ENCODE measurements at places on chromosomes 5 and 9.
A peak's percentile ranks its signal among the peaks of the same experiment; 100 is the strongest.

DNA sequence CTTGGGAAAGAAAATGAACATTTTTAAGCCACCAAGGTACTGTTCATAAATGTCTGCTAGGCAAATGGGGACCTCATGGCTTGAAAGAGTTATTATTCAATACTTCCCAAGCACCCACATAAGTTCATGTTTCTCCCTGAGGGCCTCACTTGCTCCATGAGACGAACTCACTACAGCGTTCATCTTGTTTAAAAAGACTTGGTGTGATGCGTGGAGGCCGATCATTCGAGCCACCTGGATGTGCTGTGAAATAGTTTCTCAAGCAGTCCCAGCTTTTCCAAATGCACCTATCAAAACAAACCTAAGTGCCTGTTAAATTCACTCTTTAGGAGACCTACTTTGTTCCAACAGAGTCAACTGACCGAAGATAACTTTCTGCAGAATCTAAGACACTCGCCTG lies 103.2 kb downstream of the LHFPL2 start:
- no peak overlapping the region for H3K27ac ChIP-seq
- no peak for DNase-seq
- H3K27me3 ChIP-seq, result no peaks in the 10 kb centered on the region
- peaks cover 18% of the 10 kb centered on the region for H3K36me3 ChIP-seq

- peaks cover 10% of the 10 kb centered on the region for H3K4me1 ChIP-seq
- no peak overlapping the region for H3K4me3 ChIP-seq
- H3K27me3 ChIP-seq, result no peaks in the 10 kb centered on the region
- no peak overlapping the region for H3K27ac ChIP-seq
- no peaks in the 10 kb centered on the region for H3K36me3 ChIP-seq
These were observed 11.5 kb downstream of the SMIM3 start for GRCh38 chr5:150789943-150790611.

- DNase-seq, result no peak
- H3K4me1 ChIP-seq, result peaks cover 17% of the 10 kb centered on the region
- H3K36me3 ChIP-seq, result peaks cover 4% of the 10 kb centered on the region
- no peak overlapping the region for H3K27ac ChIP-seq
- no peak overlapping the region for H3K4me3 ChIP-seq
These were observed 136.9 kb downstream of the PCSK5 start for GRCh38 chr9:76027416-76027815.

GRCh38 chr9:81032831-81033230 lies 656.5 kb downstream of the TLE1 start:
- no peak for DNase-seq
- no peak overlapping the region for H3K4me3 ChIP-seq
- no peaks in the 10 kb centered on the region for H3K36me3 ChIP-seq
- H3K27ac ChIP-seq, result no peak overlapping the region
- H3K27me3 ChIP-seq, result peaks cover 2% of the 10 kb centered on the region

- no peaks in the 10 kb centered on the region for H3K4me1 ChIP-seq
- H3K4me3 ChIP-seq, result no peak overlapping the region
- H3K27ac ChIP-seq, result no peak overlapping the region
- DNase-seq, result no peak
- no peaks in the 10 kb centered on the region for H3K36me3 ChIP-seq
- no peaks in the 10 kb centered on the region for H3K27me3 ChIP-seq
These were observed 346.9 kb downstream of the DEPDC1B start for GRCh38 chr5:60352992-60353599.

- no peak overlapping the region for H3K27ac ChIP-seq
- H3K36me3 ChIP-seq, result peaks cover 2% of the 10 kb centered on the region
- H3K4me1 ChIP-seq, result peaks cover 6% of the 10 kb centered on the region
- no peak for DNase-seq
- peaks cover 1% of the 10 kb centered on the region for H3K27me3 ChIP-seq
These were observed 77.3 kb upstream of the LARP1 start for GRCh38 chr5:154677921-154678320.

- no peak overlapping the region for H3K27ac ChIP-seq
- no peak overlapping the region for H3K4me3 ChIP-seq
- no peaks in the 10 kb centered on the region for H3K27me3 ChIP-seq
- H3K4me1 ChIP-seq, result peaks cover 3% of the 10 kb centered on the region
These were observed 105.2 kb downstream of the RASEF start for GRCh38 chr9:82957529-82958379.

- peaks cover 31% of the 10 kb centered on the region for H3K4me1 ChIP-seq
- no peaks in the 10 kb centered on the region for H3K36me3 ChIP-seq
- H3K27me3 ChIP-seq, result peaks cover 11% of the 10 kb centered on the region
- peak; percentile 68 for DNase-seq
- H3K4me3 ChIP-seq, result no peak overlapping the region
- H3K27ac ChIP-seq, result peak overlapping the region; percentile 34
These were observed 127.8 kb downstream of the KCNIP1 start for GRCh38 chr5:170631466-170632195.

DNA sequence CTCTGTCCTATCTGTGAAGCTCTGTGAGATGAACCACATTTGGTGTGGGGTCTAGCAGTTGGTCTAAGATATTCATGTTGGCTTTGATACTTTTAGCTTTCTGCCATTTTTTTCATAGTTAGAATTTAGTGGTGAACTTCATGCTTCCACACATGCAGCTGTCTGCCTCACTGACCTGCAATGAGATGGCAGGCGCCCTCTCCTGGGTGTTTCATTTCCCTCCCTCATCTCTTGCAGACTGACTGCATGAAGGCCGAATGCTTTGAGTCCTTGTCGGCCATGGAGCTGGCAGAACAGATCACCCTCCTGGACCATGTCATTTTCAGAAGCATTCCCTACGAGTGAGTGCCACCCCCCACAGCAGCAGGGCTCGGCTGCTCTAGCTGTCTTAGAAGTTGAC lies 26.1 kb upstream of the CKMT2 start:
- no peak overlapping the region for H3K4me3 ChIP-seq
- no peaks in the 10 kb centered on the region for H3K4me1 ChIP-seq
- no peak overlapping the region for H3K27ac ChIP-seq
- H3K27me3 ChIP-seq, result peaks cover 5% of the 10 kb centered on the region
- peak; percentile 34 for DNase-seq

GRCh38 chr9:26112724-26113123 lies 434.5 kb upstream of the TUSC1 start:
- H3K27me3 ChIP-seq, result peaks cover 1% of the 10 kb centered on the region
- no peaks in the 10 kb centered on the region for H3K4me1 ChIP-seq
- DNase-seq, result no peak
- no peak overlapping the region for H3K27ac ChIP-seq

DNA sequence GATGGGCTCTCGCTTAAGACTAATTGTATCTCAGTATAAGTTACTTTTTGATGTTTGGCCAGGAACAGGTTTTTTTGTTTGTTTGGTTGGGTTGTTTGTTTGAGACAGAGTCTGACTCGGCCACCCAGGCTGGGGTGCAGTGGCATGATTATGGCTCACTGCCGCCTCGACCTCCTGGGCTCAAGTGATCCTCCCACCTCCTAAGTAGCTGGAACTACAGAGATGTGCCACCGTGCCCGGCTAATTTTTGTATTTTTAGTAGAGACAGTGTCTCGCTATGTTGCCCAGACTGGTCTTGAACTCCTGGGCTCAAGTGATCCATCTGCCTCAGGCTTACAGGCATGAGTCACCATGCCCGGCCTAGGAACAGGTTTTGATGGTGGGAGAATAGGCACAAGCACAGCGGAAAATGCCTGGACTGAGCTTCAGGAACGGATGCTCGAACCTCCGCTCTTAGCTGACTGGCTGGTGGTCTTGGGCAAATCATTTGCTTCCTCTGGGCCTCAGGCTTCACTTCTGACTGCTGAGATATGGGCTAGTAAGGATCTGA lies 11.4 kb upstream of the SYNPO start:
- peak overlapping the region; percentile 60 for H3K4me3 ChIP-seq
- no peak for DNase-seq
- H3K27me3 ChIP-seq, result peaks cover 14% of the 10 kb centered on the region
- H3K36me3 ChIP-seq, result peaks cover 4% of the 10 kb centered on the region

GRCh38 chr9:123149067-123149466 lies 115.6 kb downstream of the GPR21 start:
- no peak for DNase-seq
- no peak overlapping the region for H3K27ac ChIP-seq
- H3K4me3 ChIP-seq, result no peak overlapping the region
- no peaks in the 10 kb centered on the region for H3K4me1 ChIP-seq
- no peaks in the 10 kb centered on the region for H3K27me3 ChIP-seq

DNA sequence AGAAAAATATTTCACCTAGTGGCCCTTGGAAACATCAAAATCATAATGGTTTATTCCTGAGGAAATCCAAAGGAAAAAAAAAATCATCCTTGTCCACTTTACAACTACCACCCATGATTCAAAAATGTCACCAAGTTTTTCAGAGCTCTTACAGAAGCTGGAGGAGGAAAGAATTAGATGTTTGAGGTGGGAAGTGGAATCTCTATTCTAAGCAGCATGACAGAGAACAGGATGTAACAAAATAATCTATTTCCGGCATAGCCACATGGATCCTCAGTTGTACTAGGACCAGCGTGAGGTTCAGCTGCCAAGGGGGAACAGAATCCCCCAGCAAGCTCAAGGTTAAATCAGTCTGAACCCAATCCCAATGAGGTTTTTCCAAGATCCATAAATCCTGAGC lies 40.2 kb downstream of the FBXW11 start:
- no peak overlapping the region for H3K4me3 ChIP-seq
- no peaks in the 10 kb centered on the region for H3K27me3 ChIP-seq
- H3K27ac ChIP-seq, result peak overlapping the region; percentile 87
- peaks cover 5% of the 10 kb centered on the region for H3K36me3 ChIP-seq

GRCh38 chr9:135290566-135290965 lies 189.0 kb upstream of the PPP1R26 start:
- no peak overlapping the region for H3K27ac ChIP-seq
- H3K27me3 ChIP-seq, result peaks cover 4% of the 10 kb centered on the region
- H3K36me3 ChIP-seq, result peaks cover 4% of the 10 kb centered on the region
- peaks cover 24% of the 10 kb centered on the region for H3K4me1 ChIP-seq

DNA sequence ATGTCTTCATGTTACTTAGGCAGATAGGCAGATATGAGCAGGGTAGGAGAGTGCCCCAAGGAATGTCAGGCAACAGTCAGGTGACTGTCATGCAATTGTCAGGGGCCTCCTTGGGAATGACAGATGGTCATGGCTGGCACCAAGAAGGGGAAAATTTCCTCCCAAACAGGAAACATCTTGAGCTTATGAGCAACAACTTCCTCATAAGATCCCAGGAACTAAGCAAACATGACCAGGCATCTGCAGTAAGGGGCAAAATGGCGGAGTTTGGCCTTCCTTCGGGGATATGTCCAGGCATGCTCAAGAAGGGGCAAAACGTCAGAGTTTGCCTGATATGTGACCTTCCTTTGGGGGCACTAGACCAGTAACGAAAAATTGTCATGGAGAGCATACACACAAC lies 591.8 kb downstream of the PDE4D start:
- no peaks in the 10 kb centered on the region for H3K36me3 ChIP-seq
- H3K4me3 ChIP-seq, result peak overlapping the region; percentile 7
- peak overlapping the region; percentile 82 for H3K27ac ChIP-seq
- no peak for DNase-seq
- H3K27me3 ChIP-seq, result peaks cover 7% of the 10 kb centered on the region

DNA sequence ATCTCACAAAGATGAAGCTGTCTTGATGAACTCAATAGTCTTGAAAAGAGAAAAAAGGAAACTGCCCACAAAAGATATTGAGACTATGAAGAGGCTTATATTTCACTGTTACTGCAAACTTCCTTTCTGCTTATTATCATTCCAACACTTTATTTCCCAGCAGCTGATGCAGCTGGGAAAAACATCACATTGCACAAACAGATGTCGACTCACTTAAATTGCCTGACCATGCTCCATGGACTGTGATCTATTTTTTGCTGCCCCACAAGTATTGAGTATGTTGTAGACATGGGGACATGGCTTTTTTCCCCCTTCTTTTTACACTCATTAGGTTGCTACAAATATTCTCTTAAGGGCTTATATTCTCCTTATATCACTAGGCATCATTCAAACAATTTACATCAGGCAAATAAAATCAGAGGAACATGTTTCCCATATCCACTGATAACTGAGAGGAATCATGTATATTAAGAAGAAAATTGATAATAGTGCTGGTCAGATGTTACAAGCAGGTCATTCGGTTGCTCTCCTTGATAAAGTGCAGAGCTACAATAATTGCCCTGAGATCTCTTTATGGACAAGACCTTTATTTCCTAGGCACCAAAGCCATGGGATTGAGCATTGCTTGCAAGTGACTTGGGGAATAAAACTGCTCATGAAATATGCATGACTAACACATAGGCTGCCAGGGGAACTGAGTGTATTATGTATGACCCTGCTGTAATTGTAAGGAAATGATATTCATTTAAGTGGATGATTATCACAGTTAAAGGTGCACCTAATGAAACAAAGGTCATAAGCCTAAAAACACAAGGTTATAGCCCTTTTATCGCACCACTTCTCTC lies 509.9 kb downstream of the ZNF608 start:
- no peaks in the 10 kb centered on the region for H3K36me3 ChIP-seq
- H3K4me1 ChIP-seq, result peaks cover 10% of the 10 kb centered on the region
- H3K4me3 ChIP-seq, result no peak overlapping the region

GRCh38 chr9:110583237-110583636 lies 3.7 kb upstream of the SVEP1 start:
- H3K36me3 ChIP-seq, result peaks cover 4% of the 10 kb centered on the region
- no peak for DNase-seq
- peaks cover 13% of the 10 kb centered on the region for H3K4me1 ChIP-seq

GRCh38 chr9:91026266-91026665 lies 224.6 kb downstream of the SYK start:
- H3K36me3 ChIP-seq, result no peaks in the 10 kb centered on the region
- H3K27ac ChIP-seq, result no peak overlapping the region
- no peak overlapping the region for H3K4me3 ChIP-seq
- no peaks in the 10 kb centered on the region for H3K27me3 ChIP-seq
- DNase-seq, result no peak

DNA sequence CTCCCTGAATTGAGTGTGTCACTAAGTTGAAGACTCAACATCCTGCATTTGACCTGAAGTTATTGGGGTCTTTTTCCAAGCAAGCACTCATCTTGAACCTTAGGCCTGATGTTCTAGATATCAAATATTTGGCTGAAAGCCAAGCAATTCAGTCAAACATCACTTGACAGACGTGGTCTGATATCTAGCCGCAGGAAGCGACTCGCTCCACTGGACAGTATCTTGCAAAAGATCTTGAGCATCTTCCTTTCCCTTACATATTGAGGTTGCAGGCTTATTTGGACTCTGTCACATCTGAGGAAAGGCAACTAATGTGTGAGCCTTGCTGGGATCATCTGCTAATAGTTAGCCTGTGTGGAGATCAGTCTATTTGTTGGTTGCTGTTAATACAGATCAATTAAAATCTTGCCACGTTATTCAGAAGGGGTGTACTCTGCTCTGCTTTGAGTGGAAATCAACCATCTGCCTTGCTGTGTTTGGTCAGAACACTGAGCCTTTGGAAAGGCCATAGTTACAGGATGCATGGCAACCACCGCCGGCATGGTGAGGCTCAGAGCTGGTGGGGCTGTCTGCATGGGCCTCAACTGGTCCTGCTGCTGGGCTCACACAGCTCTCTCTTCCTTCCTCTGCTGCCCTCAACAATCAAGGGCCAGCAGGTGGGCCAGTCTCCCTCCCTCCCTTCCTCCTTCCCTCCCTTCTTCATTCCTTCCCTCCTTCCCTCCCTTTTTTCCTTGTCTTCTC lies 166.9 kb upstream of the KLF9 start:
- DNase-seq, result no peak
- no peaks in the 10 kb centered on the region for H3K4me1 ChIP-seq
- H3K27ac ChIP-seq, result no peak overlapping the region
- no peaks in the 10 kb centered on the region for H3K36me3 ChIP-seq
- H3K4me3 ChIP-seq, result no peak overlapping the region

GRCh38 chr5:135592312-135593045 lies 13.7 kb upstream of the CXCL14 start:
- no peaks in the 10 kb centered on the region for H3K36me3 ChIP-seq
- H3K27me3 ChIP-seq, result no peaks in the 10 kb centered on the region
- DNase-seq, result no peak
- H3K27ac ChIP-seq, result no peak overlapping the region
- no peaks in the 10 kb centered on the region for H3K4me1 ChIP-seq

All from endothelial cell (in vitro differentiated cells).